ENCODE measurements at places on chromosomes 1 and 21.

DNA sequence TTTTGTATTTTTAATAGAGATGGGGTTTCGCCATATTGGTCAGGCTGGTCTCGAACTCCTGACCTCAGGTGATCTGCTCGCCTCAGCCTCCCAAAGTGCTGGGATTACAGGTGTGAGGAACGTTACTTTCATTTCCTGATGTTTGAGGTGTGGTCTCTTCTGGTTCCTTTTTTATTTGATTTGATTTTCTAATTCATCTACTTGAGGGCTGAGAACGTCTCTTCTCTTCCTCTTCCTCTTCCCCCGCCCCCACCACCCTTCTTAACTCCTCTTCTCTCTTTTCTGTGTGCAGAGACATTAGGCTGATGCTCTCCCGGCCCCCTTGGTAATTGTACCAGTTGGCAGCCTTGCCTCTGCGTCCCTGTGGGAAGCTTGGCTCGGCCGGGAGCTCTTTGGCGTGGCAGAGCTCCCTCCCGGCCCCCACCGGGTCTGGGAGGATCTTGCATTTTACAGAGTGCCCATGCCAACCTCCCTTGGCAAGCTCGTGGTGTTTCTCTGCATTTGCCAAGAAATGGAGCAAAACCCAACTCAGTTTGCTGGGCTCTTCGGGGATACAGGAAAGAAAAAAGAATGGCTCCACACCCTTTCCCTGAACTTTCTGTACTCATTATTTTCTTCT lies 19.9 kb downstream of the CRYAA start:
- no peak for DNase-seq

DNA sequence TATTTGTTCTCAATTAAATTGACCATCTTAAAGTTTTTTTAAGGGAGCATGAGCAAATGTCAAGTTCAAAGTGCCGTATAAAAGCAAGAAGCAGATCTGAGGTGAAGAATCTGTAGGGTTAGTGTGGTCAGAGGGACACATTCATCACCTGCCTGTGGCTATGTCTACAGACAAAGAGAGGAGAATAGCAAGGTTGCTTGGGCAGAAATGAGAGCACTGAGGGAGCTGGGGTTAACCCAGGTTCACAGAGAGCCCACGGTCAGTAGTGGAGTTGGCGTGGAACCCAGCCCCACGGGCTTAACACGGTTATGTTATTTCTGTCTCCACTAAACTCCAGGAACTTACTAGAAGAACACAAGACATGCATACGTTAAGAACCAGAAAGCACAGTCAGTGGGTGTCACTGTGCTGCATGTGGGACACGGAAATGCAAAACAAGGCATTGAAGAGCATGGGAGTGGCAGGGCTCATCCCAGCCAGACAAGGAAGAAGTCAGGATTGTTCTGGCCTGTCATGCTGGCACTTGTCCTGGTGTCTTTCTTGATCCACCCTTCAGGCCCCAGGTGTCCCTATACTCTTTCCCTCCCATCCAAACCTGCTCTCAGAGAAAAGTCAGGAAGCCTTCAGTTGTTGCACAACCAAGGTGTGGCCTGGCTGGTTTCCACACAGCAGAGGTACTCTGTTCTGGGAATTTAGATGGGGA lies 95.5 kb upstream of the IVNS1ABP start:
- DNase-seq: no peak

DNA sequence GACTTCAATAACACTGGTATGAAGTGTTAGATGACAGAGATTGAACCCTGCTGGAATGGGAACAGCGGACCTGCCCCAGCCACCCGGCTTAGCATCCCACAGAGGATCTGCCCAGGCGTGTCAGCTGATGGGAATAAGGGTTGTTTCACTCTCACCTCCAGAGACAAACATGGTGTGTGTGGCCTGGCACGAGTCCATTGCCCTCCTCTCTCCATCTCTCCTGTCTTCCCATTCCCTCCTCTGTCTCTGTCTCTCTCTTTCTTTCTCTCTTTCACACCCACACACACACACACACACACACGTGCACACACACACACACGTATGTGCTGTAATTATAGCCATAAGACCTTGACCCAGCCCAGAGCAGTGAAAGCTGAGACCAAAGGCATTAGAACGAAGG lies 200.2 kb downstream of the HIVEP3 start:
- DNase-seq: no peak

GRCh38 chr1:44447051-44447810 lies 42.2 kb downstream of the RNF220 start:
- DNase-seq: no peak

- DNase-seq: no peak
Observed at GRCh38 chr1:162242804-162243203, 133.8 kb downstream of the SPATA46 start.

All from NCI-H1436 treated with DMSO at 0.1 percent for 48 hours (cell line).